ENCODE measurements at places on chromosomes 1 and 21.

DNA sequence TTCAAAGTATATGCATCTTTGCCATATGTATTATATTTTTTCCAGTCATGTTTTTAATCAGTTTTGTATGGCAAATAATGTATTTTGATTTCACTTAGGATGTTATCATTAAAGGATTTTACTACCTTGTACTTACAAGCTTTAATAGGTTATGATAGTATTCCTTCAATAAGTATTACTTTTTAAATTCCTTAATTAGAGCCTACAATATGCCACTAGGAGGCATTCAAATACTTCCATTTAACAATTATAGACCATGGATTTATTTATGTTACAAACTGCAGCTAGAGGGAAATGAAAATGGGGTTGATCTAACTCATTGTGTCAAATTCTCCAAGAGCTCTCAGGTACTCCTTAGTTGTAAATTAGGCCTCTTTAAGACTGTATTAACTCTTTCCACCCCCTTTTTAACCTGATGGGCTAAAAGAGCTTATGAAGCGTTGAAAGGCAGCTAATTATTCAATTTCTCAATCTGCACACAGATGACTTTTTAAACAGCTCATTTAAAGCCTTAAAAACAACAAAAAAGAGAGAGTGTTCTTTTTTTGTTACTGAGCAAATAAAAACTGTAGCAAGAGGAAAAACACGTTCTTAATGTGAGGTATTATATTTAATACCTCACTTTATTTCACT is 156.2 kb downstream of the DENND1B start:
- peak; percentile 10 for DNase-seq

DNA sequence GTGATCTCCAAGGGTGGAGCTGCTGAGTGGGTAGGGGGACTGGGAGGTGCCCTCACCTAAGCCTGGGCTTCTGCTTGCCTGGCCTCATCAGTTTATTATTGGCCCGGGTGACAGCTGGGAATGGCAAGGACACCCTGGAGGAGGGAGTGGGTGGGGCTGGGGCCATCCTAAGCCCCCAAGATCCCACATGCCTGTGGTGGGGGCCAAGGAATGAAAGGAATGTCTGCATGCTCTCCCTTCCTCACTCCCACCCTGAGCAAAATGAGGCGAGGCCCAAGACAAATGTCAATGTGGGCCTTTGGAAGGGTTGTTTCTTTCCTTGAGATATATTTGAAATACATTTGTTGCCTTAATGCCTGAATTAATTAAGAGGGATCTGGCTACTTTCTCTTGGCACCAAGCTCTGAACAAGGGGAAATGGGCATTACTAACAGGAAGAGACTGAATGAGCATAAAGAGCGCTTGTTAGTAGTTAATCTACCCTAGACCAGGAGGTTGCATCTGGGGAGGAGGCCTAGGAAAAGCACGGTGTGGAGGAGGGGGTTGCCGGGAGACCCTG is 19.7 kb upstream of the CHI3L1 start:
- no peak for DNase-seq

DNA sequence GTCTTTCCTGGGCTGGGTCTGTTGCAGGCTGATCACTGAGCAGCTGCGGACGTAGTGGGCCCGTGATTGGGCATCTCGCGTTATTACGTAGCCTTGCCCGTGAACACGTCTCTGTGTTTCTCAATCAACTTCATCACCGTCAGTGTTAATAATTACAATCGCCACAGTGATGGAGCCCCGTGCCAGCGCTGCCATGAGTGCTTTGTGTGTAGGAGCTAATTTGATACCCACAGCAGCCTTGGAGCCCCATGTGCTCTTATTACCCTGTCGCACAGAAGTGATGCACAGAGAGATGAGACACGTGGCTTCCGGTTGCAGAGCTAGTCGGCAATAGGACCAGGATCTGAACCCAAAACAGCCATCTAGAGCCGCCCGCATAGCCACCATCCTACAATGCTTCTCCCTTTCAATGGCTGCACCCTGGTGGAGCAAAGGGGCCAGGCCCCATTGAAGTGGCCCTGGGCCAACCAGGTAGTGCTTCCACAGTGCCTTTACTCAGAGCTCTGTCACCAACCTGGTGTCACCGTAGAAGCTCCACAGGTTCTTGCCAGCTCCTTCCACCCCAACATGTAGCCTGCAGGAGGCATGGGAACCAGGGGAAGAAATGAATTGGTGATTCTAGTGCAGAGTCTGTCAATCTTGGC is 398.5 kb upstream of the VAMP3 start:
- DNase-seq, result no peak

GRCh38 chr1:36372617-36373016 is 13.1 kb downstream of the STK40 start:
- no peak for DNase-seq

DNA sequence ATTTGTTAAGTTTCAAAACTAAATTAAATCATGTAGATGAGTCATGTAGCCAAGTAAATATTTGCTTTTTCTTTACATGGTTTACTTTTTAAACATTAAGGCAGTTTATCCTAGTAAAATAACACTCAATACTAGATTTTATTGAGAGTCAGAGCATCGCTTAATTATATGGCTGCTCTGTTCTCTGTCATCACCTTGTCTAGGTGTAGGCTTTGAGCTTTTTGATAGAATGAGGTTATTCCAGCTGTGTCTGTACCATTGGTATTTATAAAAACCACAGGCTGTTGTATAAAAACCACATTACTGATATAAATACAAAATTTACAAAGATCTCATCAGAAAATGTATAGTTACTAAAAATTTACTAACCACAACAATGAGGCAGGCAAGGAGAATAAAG is 42.5 kb upstream of the GPR52 start:
- no peak for DNase-seq

- DNase-seq, result no peak
Observed at GRCh38 chr1:72051538-72051937, 230.8 kb downstream of the NEGR1 start.

DNA sequence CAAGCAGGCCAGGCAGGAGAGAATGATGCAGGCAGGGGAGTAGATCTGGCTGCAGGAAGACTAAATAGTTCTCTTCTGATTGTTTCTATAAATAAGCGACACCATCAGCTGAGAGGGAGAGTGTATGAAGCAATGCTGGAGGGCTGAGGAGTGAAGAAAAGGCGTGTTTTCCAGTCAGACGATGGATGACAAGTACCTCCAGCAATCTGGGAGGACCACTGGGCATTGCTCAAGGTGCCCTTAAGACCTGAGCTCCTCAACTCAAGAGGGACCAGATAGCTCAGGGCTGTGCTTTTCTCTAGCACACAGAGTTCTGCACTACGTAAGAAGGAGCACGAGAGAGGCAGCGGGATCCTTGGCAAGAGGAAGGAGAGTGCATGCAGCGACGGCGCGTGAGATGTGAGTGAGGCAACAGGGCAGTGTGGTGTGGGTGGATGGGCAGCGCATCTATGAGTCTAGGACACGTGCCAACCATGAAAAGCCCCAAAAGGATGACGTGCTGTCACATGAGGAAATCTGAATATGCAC is 36.0 kb downstream of the PABPC4 start:
- no peak for DNase-seq

- DNase-seq, result no peak
Observed at GRCh38 chr21:37771181-37771580, 145.1 kb downstream of the KCNJ6 start.

- DNase-seq, result no peak
Observed at GRCh38 chr21:36212513-36212780, 55.8 kb downstream of the DOP1B start.

- no peak for DNase-seq
Observed at GRCh38 chr1:17587693-17588047, 48.2 kb downstream of the ARHGEF10L start.

GRCh38 chr1:69702085-69702484 is 134.4 kb downstream of the LRRC7 start:
- DNase-seq, result no peak

DNA sequence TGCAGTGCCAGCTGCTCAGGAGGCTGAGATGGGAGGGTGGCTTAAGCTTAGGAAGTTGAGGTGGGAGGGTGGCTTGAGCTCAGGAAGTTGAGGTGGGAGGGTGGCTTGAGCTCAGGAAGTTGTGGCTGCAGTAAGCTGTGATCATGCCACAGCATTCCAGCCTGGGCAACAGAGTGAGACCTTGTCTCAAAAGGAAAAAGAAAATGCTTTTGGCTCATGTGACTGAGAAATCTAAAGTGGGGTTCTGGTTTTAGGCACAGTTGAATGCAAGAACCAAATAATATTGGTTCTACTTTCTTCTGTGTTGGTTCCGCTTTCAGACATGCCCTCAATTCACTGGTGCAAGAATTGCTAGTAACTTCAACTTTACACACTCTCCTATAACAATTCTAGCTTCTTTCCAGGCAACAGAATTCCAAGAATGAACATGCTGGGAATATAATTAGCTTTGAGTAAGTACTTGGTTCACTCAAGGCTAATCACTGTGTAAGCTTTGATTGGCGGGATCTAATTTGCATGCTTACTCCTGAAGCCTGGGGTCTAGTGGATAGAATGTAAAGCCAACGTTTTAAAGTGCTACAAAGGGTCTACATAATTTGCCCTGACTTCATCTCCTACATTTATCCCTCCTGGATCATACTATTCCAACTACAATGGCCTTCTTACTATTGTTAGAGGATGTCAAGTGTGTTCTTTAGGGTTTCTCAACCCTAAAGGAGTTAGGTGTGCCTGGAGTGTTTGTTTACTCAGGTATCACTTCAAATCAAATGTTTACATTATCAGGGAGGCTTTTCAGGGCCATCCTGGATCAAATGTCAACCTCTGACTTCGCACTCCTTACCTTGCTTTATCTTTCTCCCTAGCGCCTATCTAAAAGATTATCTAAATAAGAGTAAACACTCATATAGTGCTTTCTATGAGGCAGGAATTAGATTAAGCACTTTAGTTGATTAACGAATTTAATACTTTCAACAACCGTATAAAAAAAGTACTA is 115.1 kb downstream of the SLC16A1 start:
- peak; percentile 40 for DNase-seq

DNA sequence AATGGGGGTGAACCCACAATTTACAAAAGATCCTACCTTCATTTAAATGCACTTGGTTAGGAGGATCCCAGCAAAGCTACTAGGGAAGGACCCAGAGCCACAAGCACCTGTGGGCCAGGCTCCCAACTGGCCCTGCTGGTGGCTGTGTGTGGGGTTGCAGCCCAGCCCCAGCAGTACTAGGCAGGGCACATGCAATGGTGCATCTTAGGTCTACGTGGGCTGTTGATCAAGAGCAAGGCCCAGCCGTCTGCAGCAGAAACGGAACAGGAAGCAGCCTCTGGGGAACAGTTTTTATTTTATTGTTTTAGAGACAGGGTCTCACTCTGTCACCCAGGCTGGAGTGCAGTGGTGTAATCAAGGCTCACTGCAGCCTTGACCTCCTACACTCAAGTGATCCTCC is 134.1 kb upstream of the RAB4A start:
- no peak for DNase-seq

DNA sequence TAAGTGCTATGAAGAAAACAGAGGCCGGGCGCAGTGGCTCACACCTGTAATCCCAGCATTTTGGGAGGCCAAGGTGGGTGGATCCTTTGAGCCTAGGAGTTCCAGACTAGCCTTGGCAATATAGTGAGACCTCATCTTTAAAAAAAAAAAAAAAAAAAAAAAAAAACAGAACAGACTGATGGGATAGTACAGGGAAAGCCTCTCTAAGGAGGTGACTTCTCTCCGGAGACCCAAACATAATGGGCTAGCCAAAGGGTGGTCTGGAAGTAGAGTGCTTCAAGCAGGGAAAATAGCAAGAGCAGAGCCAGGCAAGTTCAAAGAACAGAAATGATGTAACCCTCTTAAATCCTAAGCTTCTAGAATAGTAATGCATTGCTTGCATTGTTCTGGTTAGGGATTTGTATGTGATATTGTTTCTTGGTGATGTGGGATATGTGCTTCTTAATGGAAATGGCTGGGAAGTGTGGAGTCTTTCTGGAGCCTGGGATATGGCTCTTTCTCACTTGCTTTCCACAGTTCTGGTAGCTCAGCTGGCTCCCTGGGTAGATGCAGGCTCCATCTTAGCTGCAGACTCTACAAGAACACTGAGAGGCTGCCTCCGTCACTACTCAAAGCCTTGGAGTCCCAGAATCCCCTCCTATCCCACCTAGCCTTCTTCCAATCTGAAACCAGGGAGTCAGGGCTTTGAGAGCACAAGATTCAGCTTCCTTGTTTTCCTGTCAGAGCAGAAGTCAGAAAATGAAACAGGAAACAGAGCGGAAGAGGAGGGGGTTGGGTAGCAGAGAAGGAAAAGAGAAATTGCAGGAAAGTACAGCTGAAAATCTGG is 1.9 kb upstream of the PIGV start:
- DNase-seq, result no peak

GRCh38 chr1:39154553-39155421 is 49.7 kb upstream of the MACF1 start:
- DNase-seq, result peak; percentile 14

- DNase-seq, result peak; percentile 46
Observed at GRCh38 chr1:86380257-86380861, 15.8 kb downstream of the ODF2L start.

GRCh38 chr1:235327559-235328270 is at the start of gene ARID4B:
Gene ARID4B (minus strand): TSS chr1:235328179. CDS start chr1:235326919, 1,260 bp downstream.
- DNase-seq, result no peak

DNA sequence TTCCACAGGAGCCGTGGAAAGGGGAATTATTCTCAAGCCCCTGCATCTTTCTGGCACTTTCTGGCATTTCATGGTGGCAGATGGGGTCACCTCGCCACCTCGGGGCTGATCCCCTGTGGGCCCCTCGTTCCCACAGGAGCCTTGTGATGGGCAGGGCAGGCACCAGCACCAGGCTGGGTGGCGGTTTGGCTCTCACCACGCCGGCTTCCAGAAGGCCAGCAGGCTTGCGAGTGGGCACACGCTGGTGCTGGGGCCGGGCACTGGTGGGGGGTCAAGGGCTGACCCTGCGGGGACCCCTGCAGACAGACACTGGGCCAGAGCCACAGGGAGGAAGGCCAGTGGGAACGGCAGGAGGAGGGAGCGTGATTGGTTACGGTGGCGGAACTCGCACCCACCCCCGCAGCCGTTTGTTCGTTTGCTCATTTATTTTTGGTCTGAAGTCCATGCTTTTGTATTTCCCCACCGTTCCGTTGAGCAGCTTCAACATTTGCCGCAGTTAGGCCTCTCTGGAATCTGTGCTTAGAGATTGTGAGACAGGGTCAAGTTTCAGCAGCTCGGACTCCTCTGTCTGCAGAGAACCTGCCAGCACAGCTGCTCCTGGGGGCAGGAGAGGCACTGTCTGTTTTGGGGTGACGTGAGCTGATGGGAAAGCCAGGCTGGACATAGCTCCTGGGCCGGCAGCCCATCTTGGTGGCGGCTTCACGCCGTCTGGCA is 5.3 kb downstream of the COL18A1 start:
- no peak for DNase-seq

GRCh38 chr1:99943223-99943794 is 26.5 kb upstream of the SLC35A3 start:
- peak; percentile 95 for DNase-seq

All from NCI-H1105 (cell line).